Cardiac septum (tissue), 1 donor: ENCODE measurements at places on chromosomes 1 and 21. TPM values are rescaled to one million over a fixed set of nuclear protein-coding genes. Genes with fewer than 3 reads are reported as not detected.

DNA sequence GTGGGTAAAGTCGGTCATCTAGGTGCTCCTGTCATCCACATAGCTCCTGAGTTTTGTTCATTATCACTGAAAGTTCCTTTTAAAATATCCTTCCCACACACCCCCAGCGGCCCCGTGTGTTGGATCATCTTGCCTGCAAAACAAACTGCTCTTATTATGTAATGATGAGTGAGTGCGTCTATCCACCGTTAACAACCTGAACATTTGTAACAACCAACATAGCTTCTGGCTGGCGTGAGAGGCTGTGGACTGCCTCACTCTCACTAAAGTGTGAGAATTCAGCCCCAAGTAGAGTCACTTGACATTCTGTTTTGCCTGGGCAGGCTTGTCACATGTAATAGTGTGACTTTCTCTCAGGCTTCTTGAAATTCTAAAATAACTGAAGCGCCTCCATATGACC is 14.5 kb upstream of the KCNA2 start:
- DNase-seq: no peak

- peak; percentile 65 for DNase-seq
Observed at GRCh38 chr1:47181095-47181954, 8.5 kb downstream of the PDZK1IP1 start.

Gene VWA1
- 35.3 TPM for total RNA-seq

Gene AADACL4
- not detected for total RNA-seq

Gene OBSCN
- 396 TPM for total RNA-seq

Gene SPATC1L
- total RNA-seq: 7.3 TPM

Gene NUDT4B
- total RNA-seq: not detected

GRCh38 chr1:15949453-15950245 is 26.3 kb downstream of the ZBTB17 start:
- DNase-seq: peak; percentile 91

Gene CELSR2
- total RNA-seq: 7.1 TPM

GRCh38 chr1:198201956-198202784 is 45.4 kb downstream of the NEK7 start:
- DNase-seq: peak; percentile 72

- DNase-seq: no peak
Observed at GRCh38 chr1:25645637-25646400, 29.2 kb downstream of the MAN1C1 start.
